ENCODE measurements at places on chromosomes 6 and 20.
A peak's percentile ranks its signal among the peaks of the same experiment; 100 is the strongest.

GRCh38 chr20:52083627-52084232 is 107.8 kb downstream of the ZFP64 start:
- no peak for DNase-seq

- DNase-seq: no peak
Measured at GRCh38 chr6:103854059-103854458, 1005.7 kb downstream of the HACE1 start.

GRCh38 chr6:36368921-36369865 is 18.3 kb downstream of the ETV7 start:
- DNase-seq: peak; percentile 39

GRCh38 chr20:22977047-22977785 is 57.9 kb upstream of the SSTR4 start:
- no peak for DNase-seq

Measured in DMS79 (cell line).